Stimulated activated CD4-positive, alpha-beta T cell treated with anti-CD3 and anti-CD28 coated beads, Interleukin-1b, Interleukin-23, amount 100 ng/mL, for 48 hours (primary cell): ENCODE measurements at places on chromosomes 1 and 21.
A peak's percentile ranks its signal among the peaks of the same experiment; 100 is the strongest.

- no peak for DNase-seq
Observed at GRCh38 chr21:23039846-23040245, 2041.6 kb downstream of the NCAM2 start.

GRCh38 chr1:217188280-217189237 lies 442.3 kb downstream of the GPATCH2 start:
- no peak for DNase-seq

DNA sequence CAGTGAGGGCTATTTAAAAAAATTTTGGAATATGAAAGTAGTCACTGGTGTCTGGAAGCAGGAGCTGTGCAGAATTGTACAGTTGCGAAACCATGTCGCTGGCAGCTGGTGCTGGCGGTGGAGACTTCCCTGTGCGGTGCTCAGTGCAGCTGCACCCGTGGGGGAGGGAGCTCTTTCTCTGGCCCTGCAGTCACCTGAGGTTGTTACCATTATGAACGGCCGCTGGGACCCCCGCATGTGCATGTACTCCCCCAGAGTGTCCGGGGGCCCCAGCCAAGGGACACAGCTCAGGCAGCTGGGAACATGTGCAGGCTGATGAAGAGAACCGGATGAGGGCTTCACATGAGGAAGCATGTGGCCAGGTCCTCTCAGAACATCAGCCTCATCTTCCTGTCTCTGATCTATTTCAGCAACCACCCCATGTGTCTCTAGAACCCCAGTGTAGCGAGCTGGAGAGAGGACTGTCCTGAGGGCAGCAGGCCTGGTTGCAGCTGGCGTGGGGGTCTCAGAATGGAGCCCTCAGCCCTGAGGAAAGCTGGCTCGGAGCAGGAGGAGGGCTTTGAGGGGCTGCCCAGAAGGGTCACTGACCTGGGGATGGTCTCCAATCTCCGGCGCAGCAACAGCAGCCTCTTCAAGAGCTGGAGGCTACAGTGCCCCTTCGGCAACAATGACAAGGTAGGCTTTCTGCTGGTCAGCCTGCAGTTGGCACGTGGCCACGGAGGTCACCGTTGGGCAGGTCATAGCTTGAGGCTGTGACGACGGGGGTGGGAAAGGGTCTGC lies at the start of gene TRPM2:
Gene TRPM2, plus strand, starts transcription at position 431 of the 780 bp plus-strand sequence. Its CDS starts 80 bp downstream, at position 511.
- DNase-seq, result no peak

GRCh38 chr1:116538544-116538943 lies 32.3 kb downstream of the CD58 start:
- DNase-seq, result peak; percentile 57

- DNase-seq, result no peak
Observed at GRCh38 chr1:59707178-59707791, 107.5 kb upstream of the HOOK1 start.
